ENCODE measurements at places on chromosomes 12 and 14.

DNA sequence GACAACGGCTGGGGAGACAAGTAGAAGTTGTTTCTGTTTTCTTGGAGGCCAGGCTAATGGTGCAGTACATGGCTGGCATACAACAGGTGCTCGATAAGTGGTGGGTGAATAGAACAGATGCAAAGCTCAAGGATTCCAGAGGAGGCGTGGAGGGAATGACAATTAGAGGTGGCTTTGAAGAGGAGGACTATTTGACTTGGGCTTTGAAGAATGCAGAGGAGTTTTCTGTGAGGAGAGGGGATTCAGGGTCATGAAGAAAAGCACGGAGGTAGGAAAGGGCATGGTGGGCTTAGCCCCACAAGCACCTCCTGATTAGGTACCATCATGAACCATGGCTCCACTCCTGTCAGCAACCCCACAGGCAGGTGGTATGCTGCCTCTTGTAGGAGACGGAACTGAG, 142.3 kb downstream of the RBM19 start:
- DNase-seq = no peak

DNA sequence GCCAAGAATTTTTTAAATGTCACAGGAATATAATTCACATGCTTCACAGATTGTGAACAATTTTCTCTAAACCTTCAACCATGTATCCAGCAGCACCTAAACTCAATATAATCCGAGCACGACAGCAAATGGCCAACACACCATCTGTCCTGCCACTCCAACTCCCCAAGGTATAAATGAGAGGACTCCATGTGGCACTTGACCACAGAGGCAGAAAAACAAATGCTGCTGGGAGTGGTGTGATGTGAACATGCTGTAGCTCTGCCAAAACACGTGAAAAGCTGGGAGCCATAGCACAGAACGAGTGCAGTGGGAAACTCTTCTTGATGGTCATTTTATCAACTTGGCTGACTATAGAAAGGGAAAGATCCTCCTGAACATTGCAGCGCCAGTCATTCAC, 70.9 kb downstream of the LLPH start:
- DNase-seq = no peak

DNA sequence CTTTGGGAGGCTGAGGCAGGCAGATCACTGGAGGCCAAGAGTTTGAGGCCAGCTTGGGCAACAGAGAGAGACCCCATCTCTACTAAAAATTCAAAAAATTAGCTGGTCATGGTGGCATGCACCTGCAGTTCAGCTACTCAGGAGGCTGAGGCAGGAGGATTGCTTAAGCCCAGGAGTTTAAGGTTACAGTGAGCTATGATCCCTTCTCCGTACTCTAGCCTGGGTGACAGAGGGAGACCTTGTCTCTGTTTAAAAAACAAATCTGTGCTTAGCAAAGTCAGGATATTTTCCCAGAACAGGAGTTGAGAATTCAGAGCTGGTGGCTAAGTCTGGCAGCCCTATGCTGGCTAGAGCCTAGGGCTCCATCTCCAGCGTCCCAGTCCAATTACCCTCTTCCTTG, 142.9 kb upstream of the PZP start:
- DNase-seq = no peak

DNA sequence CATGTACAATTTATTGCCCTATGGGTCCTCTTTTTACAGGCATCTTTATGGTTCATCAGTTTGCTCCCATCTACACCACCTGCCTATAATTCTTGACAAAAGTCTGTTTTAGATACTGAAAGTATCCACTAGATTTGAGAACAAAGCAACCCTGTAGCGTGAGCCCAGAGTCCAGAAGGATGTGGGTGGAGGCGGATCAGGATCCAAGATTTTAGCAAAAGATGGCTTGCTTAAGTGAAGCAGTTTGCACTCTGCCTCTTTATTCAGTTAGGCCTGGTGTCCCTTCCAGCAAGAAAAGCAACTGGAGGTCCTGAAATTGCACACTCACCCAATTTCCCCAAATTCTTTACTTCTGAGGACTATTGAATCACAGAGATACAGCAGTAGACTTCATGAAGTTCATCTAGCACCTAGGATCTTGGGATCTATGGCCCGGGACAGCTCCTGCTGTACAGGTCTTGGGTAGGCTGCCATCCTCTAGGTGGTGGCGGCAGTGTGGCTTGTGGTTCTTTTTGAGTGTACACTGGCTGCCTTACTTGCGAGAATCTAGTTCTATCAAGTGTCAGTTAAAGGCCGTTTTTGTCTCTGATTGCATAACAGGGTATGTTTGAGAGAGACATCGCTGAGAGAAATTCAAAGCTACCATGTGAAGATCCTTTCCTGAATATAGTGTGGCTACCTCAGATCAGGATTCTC, 873.2 kb downstream of the NRXN3 start:
- DNase-seq = no peak

GRCh38 chr12:53500142-53500775, 824 bp upstream of the TARBP2 start:
- DNase-seq = no peak

- no peak for DNase-seq
These were observed 962.8 kb downstream of the GALC start for GRCh38 chr14:87030197-87030596.

- DNase-seq = no peak
These were observed 391.1 kb downstream of the LRIG3 start for GRCh38 chr12:58529114-58529665.

- DNase-seq = no peak
These were observed 120.4 kb upstream of the LRIG3 start for GRCh38 chr12:59040656-59041055.

- DNase-seq = no peak
These were observed 100.7 kb downstream of the PPP2R5C start for GRCh38 chr14:101862177-101862576.

- no peak for DNase-seq
These were observed 330.6 kb upstream of the FBXO33 start for GRCh38 chr14:39762576-39763401.

DNA sequence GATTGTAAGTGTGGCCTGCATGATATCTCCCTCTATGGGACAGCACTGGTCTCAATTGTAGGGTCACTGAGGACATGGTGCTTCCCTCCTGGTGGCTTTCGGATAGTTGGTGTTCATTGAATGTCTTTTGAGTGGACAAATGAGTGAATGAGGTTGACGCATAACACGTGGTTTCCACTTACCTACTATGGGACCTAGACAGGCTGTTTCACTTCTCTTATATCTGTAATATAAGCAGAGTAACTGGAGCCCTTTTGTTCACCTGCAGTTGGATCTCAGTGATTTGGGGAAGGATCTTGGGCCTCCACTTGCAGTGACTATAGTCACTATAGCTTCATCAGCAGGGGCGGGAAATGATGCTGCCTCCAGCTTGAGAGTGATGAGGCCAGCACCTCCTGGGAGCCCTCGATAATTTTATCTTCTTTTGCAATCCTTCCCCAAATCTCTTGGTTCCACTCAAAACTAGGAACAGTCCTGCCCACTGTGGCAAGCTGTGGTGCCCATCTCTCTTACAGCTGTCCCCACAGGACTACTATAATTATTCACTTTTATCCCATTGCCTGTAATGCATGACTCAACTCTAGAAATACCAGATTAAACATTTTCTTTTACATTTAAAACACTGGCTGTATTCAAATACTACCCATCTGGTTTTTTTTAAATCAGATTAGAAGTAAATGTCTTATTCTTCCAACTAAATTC, 242.9 kb downstream of the CHST11 start:
- DNase-seq = no peak

DNA sequence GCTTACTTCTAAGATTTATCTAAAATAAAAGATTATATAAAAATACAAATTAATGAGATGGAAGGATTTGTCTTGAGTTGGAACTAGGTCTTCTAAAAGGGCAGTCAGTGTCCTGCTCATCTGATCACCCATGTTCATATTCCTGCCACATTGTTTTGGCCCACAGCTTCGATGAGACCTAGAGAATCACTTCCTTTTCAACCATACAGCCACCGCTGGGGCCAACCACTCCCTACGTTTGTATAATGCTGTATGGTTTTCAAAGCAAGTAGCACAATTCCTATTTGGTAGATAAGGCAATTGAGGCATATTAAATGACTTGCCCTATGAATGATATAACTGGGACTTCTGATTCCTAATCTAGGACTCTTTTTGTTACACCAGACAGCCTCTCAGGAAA, 249.4 kb downstream of the ZFP36L1 start:
- no peak for DNase-seq

GRCh38 chr12:27396216-27396815, 50.2 kb upstream of the SMCO2 start:
- DNase-seq = no peak

- no peak for DNase-seq
These were observed 422.7 kb upstream of the SYT1 start for GRCh38 chr12:78441737-78442453.
